ENCODE measurements at places on chromosomes 6 and 20. TPM values are rescaled to one million over a fixed set of nuclear protein-coding genes. Genes with fewer than 3 reads are reported as not detected.

DNA sequence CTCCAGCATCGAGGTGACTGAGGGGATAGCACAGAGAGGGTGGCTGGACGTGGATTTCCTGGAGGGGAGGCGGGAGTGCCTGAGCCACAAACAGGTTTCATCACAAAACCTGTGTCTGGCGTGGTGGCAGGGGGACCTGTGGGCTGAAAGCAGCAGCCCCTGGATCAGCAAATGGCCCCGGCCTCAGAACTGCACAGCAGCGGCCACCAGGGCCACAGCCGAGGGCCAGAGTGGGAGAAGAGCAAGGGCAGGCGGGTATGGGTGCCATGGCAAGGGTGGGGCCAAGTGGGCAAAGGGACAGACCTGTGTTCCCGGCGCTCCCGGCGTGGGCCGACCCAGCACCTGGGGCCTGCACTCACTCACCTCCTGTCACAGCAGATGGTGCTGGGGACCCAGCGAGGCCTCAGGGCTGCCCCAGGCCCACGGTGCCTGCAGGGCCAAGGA, 19.0 kb downstream of the NTSR1 start:
- peak; percentile 43 for DNase-seq
- H3K27ac ChIP-seq = no peak overlapping the region
- H3K4me3 ChIP-seq = no peak overlapping the region
- no peaks in the 10 kb centered on the region for H3K36me3 ChIP-seq
- peaks cover 55% of the 10 kb centered on the region for H3K27me3 ChIP-seq

DNA sequence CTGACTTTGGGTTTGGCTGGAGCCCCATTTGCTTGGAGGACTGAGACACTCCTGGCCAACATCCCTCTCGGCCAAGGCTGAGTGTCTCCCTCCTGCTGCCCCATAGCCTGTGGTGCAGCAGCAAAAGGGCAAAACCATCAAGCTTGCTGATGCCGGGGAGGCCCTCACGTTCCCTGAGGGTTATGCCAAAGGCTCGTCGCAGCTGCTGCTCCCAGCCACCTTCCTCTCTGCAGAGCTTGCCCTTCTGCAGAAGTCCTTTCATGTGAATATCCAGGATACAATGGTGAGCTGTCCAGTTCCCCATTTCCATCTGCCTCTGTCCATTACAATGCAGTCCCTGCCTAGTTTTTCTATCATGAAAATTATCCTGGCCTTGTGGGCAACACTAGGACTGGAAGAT, 6.0 kb downstream of the BPIFB6 start:
- no peaks in the 10 kb centered on the region for H3K36me3 ChIP-seq
- H3K4me3 ChIP-seq = no peak overlapping the region
- H3K27me3 ChIP-seq = no peaks in the 10 kb centered on the region
- no peaks in the 10 kb centered on the region for H3K4me1 ChIP-seq
- no peak for DNase-seq

DNA sequence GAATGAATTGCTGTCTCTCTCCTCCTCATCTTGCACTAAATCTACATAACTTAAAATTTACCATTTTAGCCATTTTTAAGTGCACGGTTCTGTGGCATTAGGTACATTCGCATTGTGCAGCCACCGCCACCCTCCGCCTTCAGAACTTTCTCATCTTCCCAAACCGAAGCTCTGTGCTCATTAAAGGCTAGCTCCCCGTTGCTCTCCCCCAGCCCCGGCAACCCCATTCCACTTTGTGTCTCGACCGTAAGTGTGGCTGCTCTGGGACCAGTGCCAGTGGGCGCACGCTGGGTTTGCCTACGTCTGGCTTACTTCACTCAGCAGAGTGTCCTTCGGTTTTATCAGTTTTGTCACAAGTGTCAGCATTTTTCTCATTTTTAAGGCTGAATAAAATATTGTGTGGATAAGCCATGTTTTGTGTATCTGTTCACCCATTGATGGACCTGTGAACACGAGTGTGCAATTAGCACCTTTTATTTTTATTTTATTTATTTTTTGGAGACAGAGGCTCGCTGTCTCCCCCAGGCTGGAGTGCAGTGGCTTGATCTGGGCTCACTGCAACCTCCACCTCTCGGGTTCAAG, 16.8 kb downstream of the SLC17A9 start:
- H3K4me3 ChIP-seq = no peak overlapping the region
- H3K27ac ChIP-seq = no peak overlapping the region
- H3K27me3 ChIP-seq = peaks cover 22% of the 10 kb centered on the region
- H3K36me3 ChIP-seq = peaks cover 11% of the 10 kb centered on the region
- no peak for DNase-seq
- H3K4me1 ChIP-seq = no peaks in the 10 kb centered on the region

- H3K27me3 ChIP-seq = no peaks in the 10 kb centered on the region
- no peak overlapping the region for H3K27ac ChIP-seq
Observed at GRCh38 chr20:3115190-3116107, 30.9 kb upstream of the AVP start.

- H3K4me1 ChIP-seq = peaks cover 2% of the 10 kb centered on the region
- H3K27ac ChIP-seq = no peak overlapping the region
- H3K4me3 ChIP-seq = no peak overlapping the region
- peaks cover 6% of the 10 kb centered on the region for H3K36me3 ChIP-seq
- H3K27me3 ChIP-seq = no peaks in the 10 kb centered on the region
Observed at GRCh38 chr6:143490775-143491174, 20.7 kb downstream of the FUCA2 start.

CAP2 gene
- total RNA-seq = 10.0 TPM

OR2B6 gene
- not detected for total RNA-seq

TCF19 gene
- 5.9 TPM for total RNA-seq
